ENCODE measurements at places on chromosomes 5 and 9.

- H3K4me3 ChIP-seq = no peak overlapping the region
- H3K27me3 ChIP-seq = no peaks in the 10 kb centered on the region
- no peaks in the 10 kb centered on the region for H3K4me1 ChIP-seq
- no peaks in the 10 kb centered on the region for H3K36me3 ChIP-seq
- H3K27ac ChIP-seq = no peak overlapping the region
These were observed 196.2 kb downstream of the HSPA4 start for GRCh38 chr5:133247881-133248624.

DNA sequence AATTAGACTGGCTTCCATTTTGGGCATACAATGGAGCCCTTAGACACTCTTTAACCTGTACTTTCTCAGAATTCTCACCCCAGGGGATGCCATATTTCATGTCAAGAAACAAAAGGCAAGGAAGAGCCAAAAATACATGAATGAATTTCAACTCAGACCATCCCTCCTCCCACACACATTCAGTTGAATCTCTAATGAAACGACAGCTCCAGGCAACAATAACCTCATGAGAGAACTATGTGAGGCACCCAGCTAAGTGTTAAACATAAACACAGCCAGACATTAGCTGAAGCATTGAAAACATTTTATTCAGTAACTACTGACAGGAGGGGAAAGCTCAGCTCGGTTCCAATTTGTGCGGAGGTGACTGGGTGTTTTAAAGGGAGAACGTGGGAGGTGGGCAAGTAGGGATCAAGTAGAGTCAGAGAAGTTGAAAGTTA, 1359.1 kb upstream of the CDH9 start:
- H3K27me3 ChIP-seq = no peaks in the 10 kb centered on the region
- H3K4me1 ChIP-seq = no peaks in the 10 kb centered on the region
- no peaks in the 10 kb centered on the region for H3K36me3 ChIP-seq
- no peak for DNase-seq
- H3K4me3 ChIP-seq = no peak overlapping the region
- H3K27ac ChIP-seq = no peak overlapping the region

GRCh38 chr9:110429453-110429852, 91.8 kb upstream of the TXNDC8 start:
- H3K27ac ChIP-seq = no peak overlapping the region
- H3K4me3 ChIP-seq = no peak overlapping the region
- H3K36me3 ChIP-seq = no peaks in the 10 kb centered on the region
- H3K4me1 ChIP-seq = no peaks in the 10 kb centered on the region
- DNase-seq = no peak

DNA sequence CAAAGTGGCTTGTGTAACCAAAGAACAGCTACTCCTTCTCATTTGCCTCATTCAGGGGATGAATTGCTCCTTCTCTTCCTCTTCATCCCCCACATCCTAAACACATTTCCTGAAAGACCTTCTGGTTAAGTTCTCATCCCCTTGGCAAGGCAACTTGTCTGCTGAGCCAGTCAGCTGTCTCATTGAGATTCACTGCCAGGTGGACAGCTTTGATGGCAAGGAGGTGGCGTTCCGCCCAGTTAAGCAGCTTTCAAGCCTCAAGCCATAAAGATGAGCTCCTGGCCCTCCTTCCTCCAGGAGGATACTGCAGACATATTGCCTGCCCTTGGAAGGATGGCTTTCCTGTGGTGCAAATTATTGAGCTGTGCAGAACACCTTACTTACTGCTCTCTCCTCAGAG, 448.6 kb upstream of the MPDZ start:
- H3K36me3 ChIP-seq = no peaks in the 10 kb centered on the region
- H3K4me3 ChIP-seq = no peak overlapping the region
- no peak for DNase-seq

DNA sequence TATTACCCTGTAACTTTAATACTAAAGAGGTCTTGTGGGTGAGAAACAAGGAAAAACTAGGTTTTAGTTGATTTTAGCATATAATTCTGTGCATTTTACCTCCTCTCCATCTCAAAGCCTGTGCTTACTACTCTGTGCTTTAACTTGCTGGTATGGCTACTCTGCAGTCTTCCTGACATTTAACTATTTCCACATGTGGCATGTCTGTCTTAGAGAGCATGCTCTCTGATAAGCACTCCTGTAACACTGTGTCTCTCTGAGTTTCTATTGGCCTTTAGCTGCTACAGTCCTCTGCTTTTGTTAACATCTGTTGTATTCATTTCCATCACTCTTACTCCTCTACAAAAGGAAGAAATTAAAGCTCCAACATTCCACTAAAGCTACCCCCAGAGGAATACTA, 418.3 kb downstream of the RAB3C start:
- H3K36me3 ChIP-seq = no peaks in the 10 kb centered on the region
- no peak overlapping the region for H3K27ac ChIP-seq
- no peak for DNase-seq
- no peaks in the 10 kb centered on the region for H3K27me3 ChIP-seq
- no peaks in the 10 kb centered on the region for H3K4me1 ChIP-seq

DNA sequence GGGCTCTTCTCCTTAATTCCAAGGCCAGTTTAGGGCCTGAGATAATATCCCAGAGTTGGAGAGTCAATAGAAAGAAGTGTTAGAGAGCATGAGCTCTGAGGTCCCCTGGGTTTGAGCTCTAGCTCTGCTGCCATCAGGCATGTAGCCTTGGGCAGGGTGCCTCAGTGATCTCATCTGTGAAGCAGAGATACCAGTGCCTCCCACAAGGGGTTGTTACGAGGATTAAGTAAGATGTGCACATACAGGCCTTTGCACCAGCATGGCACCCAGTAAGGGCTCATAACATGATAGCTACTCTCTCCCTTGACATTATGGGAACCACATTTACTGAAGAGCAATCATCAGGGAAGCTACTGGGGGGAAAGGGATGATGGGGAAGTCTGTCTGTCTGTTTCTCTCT, 265.7 kb downstream of the HSPA4 start:
- no peaks in the 10 kb centered on the region for H3K27me3 ChIP-seq
- no peak overlapping the region for H3K27ac ChIP-seq
- H3K4me3 ChIP-seq = no peak overlapping the region
- no peaks in the 10 kb centered on the region for H3K36me3 ChIP-seq

DNA sequence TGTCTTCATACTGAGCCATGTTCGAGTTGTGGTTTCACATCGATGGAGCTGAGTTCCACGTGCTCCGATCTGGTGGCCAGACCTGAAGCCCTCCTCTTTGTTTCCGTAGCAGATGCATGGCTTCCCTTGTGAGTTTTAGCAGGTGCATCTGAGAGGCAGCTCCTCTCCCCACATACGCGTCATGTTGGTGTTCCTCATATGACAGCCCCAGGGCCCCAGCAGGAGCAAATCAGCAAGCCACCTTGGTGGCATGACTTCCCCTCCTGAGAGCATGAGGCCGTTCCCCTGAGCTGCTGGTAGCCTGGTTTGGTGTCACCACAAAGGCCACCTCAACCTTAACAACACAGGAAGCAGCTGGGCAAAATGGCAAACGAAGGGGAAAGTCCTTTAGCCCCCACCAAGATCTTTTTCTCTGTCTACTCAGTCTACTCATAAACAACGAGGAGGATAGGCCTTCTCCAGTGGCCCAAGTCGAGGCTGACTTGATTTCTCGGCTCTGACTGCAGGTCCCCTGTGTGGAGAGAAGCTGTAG, 5.9 kb downstream of the CYFIP2 start:
- H3K27me3 ChIP-seq = peaks cover 13% of the 10 kb centered on the region
- no peak overlapping the region for H3K4me3 ChIP-seq
- H3K27ac ChIP-seq = peak overlapping the region; percentile 17
- H3K4me1 ChIP-seq = no peaks in the 10 kb centered on the region
- no peaks in the 10 kb centered on the region for H3K36me3 ChIP-seq
- DNase-seq = peak; percentile 69

GRCh38 chr5:95957561-95958203, 4.0 kb downstream of the ELL2 start:
- peak overlapping the region; percentile 98 for H3K27ac ChIP-seq
- H3K36me3 ChIP-seq = no peaks in the 10 kb centered on the region
- DNase-seq = no peak

DNA sequence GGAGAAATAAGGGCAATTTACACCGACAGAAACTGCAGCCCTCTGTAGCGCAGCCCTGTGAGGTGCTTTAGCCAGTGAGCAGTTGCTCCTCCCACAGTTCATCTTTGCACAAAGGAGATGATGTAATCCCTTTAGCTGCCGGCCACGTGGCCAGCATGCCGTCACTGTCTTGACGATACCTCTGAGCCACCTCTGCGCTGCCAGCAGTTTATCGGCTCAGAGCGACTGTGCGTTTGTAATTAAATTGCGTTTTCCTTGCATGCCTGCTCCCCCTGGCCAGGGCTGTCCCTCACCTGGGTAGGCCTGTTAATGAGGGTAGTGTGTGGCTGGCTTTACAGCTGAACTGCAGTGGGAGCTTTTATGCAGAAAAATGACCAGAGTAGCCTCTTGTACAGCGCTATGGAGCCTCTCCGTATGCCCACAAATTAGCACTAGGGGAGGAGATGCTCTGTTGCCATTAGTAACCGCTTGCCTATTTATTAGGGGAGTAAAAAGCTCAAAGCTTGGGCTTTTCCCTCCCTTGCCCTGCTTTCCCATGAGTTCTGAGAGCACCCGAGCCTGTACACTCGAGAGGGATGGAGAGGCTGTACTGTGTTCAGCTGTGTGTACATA, 107.0 kb downstream of the TRIO start:
- peaks cover 5% of the 10 kb centered on the region for H3K4me1 ChIP-seq
- no peak for DNase-seq
- H3K4me3 ChIP-seq = no peak overlapping the region
- H3K27me3 ChIP-seq = no peaks in the 10 kb centered on the region
- H3K36me3 ChIP-seq = no peaks in the 10 kb centered on the region
- H3K27ac ChIP-seq = peak overlapping the region; percentile 56

DNA sequence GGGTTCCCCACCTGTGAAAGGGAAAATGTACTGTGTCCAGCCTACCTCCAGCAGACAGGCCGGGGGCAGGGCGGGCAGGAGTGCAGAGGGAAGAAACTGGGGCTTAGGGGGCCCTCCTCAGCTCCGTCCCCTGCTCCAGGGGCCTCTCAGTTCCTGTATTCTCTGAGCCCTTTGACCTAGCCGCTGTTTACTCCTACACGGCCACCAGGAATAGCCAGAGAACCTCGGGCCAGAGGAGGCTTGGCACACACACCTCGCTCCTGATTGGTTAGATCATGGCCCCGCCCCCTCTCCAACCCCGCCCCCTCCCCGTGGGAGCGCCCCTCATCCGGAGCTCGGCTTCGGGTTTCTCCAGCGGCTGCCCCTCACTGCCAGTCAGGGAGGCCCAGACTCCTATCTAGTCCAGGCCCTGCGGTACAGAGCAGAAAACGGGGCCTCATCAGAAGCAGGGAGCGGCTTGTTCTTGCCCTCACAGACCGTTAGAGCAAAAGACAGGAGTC, 2.2 kb downstream of the ST6GALNAC6 start:
- no peaks in the 10 kb centered on the region for H3K27me3 ChIP-seq
- H3K4me1 ChIP-seq = peaks cover 65% of the 10 kb centered on the region
- peak overlapping the region; percentile 97 for H3K27ac ChIP-seq

DNA sequence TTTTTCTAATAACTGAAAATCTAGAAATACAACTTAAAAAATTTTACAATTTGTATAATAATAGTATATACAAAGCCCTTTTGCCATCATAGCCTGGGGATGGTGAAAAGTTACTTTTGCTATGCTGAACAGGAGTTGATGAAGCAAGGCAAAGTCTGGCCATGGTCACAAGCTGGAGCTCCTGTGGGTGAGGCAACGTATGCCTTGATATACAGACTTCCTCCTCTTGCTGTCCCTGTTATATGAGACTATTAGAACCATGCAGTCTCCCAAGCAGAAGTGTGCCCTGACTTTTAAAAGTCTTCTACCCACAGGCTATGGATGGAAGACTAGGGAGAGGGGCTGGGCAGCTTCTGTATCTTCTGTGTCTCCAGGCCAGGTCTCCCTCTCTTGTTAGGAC, 15.7 kb downstream of the FAM151B start:
- no peaks in the 10 kb centered on the region for H3K4me1 ChIP-seq
- no peaks in the 10 kb centered on the region for H3K36me3 ChIP-seq
- H3K27ac ChIP-seq = no peak overlapping the region

- H3K27me3 ChIP-seq = no peaks in the 10 kb centered on the region
- H3K4me3 ChIP-seq = no peak overlapping the region
- H3K4me1 ChIP-seq = no peaks in the 10 kb centered on the region
- DNase-seq = no peak
These were observed 136.5 kb downstream of the MTRR start for GRCh38 chr5:8005416-8005815.

DNA sequence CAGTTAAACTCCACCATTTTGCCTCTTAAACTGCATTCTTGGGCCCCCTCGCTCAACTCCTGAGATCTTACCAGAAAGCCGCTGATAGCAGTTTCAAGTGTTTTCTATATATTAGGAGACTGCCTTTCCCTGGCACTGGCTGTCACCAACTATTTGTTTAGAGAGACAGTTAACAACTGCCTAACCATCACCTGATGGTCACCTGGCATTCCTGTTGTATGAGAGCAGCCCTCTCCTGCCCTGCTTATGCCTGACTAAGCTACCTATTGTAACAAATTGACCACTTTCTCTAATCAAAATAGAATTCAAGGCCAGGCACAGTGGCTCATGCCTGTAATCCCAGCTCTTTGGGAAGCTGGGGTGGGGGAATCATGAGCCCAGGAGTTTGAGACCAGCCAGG, 28.0 kb upstream of the SIL1 start:
- no peaks in the 10 kb centered on the region for H3K36me3 ChIP-seq
- no peak for DNase-seq
- H3K4me3 ChIP-seq = no peak overlapping the region
- no peaks in the 10 kb centered on the region for H3K27me3 ChIP-seq
- peaks cover 9% of the 10 kb centered on the region for H3K4me1 ChIP-seq

DNA sequence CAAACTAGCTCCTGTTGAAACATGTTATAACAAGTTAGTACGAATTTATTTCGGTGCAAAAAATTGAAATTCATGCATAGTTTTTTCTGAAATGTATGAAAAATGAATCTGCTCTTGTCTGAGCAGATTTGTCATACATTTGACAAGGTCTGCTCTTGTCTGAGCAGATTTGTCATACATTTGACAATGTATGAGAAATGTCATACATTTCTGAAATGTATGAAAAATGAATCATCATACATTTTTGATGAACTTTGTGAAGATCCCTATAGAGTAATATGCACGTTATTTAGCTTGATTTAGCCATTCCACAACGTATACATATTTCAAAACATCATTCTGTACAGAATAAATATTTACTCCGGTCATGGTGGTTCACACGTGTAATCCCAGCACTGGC, 85.9 kb upstream of the PARP8 start:
- H3K36me3 ChIP-seq = no peaks in the 10 kb centered on the region
- no peak for DNase-seq
- no peak overlapping the region for H3K4me3 ChIP-seq
- H3K27me3 ChIP-seq = no peaks in the 10 kb centered on the region
- no peaks in the 10 kb centered on the region for H3K4me1 ChIP-seq
- no peak overlapping the region for H3K27ac ChIP-seq

DNA sequence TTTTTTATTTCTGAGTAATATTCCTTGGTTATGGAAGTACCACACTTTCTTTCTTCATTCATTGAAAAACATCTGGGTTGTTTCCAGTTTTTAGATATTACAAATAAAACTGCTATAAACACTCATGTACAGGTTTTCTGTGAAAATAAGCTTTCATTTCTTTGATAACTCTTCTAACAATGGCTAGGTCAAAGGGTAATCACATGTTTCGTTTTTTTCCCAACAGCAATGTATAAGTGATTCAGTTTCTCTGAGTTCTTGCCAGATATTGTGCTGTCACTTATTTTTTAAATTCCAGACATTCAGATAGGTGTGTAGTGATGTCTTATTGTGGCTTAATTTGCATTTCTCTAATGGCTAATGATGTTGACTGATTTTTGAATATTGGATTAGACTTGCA, 16.7 kb upstream of the TNPO1 start:
- no peaks in the 10 kb centered on the region for H3K27me3 ChIP-seq
- no peaks in the 10 kb centered on the region for H3K4me1 ChIP-seq
- H3K4me3 ChIP-seq = no peak overlapping the region
- DNase-seq = no peak
- no peaks in the 10 kb centered on the region for H3K36me3 ChIP-seq

- peaks cover 7% of the 10 kb centered on the region for H3K4me1 ChIP-seq
- peak overlapping the region; percentile 85 for H3K27ac ChIP-seq
- H3K4me3 ChIP-seq = peak overlapping the region; percentile 96
- peaks cover 13% of the 10 kb centered on the region for H3K36me3 ChIP-seq
- DNase-seq = no peak
These were observed 724 bp downstream of the SGTB start for GRCh38 chr5:65721050-65721719.

All from esophagus squamous epithelium (tissue), 5 donors.